ENCODE measurements at places on chromosomes 7 and 10.

DNA sequence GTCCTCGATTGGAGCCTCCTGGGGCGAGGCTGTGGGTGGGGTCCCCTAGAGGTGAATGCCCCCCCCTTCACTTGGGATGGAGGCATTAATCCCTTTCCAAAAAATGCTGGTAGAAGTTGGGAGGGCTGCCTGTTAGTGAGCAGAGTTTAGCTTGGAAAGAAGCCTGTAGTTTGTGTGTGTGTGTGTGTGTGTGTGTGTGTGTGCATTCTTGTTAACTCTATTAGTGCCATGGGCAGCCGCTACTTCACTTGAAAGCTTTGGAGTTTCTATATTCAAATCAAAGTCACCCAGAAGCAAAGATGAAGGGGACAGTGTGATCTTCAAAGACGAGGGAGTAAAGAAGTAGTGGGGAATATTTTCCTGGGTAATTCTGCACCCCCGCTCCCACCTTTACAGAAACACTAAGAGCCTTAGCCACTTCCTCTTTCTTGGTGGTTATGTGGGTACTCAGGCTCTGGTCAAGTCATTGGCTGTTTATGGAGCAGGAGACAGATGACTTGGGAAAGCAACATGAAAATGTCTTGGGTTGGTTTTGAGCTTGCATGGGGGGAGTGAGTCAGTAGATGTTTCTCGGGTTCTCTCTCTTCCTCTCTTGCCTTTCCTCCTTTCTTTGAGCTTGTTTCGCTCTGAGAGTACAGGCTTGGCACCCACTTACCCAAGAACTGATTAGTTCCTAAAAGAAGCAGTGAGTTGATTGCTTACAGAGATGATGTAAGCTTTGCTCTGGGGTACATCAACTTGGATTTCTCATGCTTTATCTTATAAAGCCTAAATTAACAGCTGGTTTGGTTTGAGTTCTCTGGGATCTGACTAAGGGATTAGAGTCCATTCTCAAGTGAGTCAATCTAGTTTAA lies 35.9 kb downstream of the TCF7L2 start:
- H3K36me3 ChIP-seq, result no peaks in the 10 kb centered on the region
- H3K27ac ChIP-seq, result no peak overlapping the region
- no peaks in the 10 kb centered on the region for H3K27me3 ChIP-seq
- no peak overlapping the region for H3K4me3 ChIP-seq

GRCh38 chr10:43479275-43479674 lies 42.4 kb downstream of the ZNF487 start:
- H3K27me3 ChIP-seq, result no peaks in the 10 kb centered on the region
- no peaks in the 10 kb centered on the region for H3K36me3 ChIP-seq
- H3K27ac ChIP-seq, result no peak overlapping the region
- DNase-seq, result no peak

DNA sequence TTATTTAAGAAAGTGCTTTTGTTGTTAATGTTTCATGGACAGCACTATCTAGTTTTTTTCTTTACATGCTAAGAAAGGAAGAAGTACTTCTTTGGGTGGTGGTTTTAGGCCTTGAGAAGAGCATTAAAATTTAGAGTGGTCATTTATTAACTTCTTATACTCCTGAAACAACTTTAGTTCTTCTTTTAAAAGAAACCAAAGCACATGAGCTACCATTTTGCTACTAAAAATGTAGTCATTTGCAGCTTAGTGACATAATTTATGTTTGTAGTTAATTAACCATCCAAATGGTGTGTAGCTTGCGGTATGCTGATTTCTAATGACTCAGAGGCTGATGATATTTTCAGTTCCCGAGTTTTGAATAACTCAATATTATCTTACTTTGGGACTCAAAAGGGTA lies 207.5 kb downstream of the BBS9 start:
- no peak overlapping the region for H3K27ac ChIP-seq
- DNase-seq, result no peak
- no peaks in the 10 kb centered on the region for H3K4me1 ChIP-seq
- no peaks in the 10 kb centered on the region for H3K36me3 ChIP-seq

DNA sequence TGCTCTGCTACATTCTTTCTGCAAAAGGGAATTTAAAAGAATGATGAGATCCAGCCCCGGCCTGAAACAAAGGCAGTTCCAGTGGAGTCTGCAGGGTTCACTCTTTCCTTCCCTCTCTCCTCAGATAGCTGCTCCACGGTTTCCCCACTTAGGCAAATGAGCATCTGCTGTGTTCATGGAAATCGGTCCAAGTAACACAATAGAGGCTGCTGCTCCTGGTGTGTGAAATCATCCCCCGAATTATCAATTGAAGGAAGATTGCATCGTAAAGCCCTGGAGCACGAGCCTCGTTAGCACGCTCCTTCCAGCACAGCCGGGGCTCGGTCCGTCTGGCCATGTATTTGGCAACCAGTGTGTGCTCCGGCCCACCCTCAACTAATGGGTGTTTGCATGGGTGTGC lies 108.3 kb upstream of the DPP6 start:
- H3K4me3 ChIP-seq, result no peak overlapping the region
- H3K27ac ChIP-seq, result no peak overlapping the region
- DNase-seq, result no peak
- no peaks in the 10 kb centered on the region for H3K4me1 ChIP-seq
- H3K27me3 ChIP-seq, result no peaks in the 10 kb centered on the region

DNA sequence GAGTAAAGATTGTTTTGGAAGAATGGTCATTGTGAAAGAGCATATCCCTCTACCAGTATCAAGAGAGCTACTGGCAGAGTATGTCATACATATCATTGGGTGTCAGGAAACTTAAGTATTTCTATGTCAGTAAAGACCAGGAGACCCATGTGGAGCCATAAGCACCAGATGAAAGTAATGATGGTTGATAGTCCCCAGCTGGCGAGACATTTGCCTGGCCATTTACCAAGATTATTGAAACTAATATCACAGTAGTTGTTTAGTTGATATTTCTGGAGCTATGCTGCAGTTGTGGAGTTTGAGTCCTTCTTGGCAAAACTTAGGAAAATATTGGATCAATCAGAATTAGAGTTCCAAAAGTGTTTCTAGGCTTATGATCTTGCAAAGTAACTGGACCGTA lies 114.8 kb downstream of the SNX10 start:
- H3K36me3 ChIP-seq, result no peaks in the 10 kb centered on the region
- no peaks in the 10 kb centered on the region for H3K4me1 ChIP-seq
- no peak for DNase-seq
- H3K27me3 ChIP-seq, result no peaks in the 10 kb centered on the region
- no peak overlapping the region for H3K27ac ChIP-seq

DNA sequence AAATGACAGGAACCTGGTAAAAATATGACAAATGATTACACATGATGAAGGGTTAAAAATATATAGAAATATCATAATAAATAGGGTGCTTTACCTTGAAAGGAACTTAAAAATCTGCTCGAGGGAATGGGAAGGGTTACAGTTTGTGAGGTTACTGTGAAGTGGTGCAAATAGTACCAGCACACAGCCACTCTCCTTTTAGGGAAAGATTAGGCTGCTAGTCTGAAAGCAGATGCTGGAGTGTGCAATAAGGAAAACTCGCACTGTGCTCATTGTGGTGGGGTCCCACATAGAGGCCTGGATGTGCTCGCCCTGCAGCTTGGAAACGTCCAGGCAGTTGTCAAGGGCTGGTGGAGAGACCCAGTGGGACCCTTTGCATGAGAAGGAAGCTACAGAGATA lies 145.9 kb upstream of the TBX20 start:
- no peak overlapping the region for H3K27ac ChIP-seq
- DNase-seq, result no peak
- no peaks in the 10 kb centered on the region for H3K27me3 ChIP-seq
- no peaks in the 10 kb centered on the region for H3K36me3 ChIP-seq

DNA sequence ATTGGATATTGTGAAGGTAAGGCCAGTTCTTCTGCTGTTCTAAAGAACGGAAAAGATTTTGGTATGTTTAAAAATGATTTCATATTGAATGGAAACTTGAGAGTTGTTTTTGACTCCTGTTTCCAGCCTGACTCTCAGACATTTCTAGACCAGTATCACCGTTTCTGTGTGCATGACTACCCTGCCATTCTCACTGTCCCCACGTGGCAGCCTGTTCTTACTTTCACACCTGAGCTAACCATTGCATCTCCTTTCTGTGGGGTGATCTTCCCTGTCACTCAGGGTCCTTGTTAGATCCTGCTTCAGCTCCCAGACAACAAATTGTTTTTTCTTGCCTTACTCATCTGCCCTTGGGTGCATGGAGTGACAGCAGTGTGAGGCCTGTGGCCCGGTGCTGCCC lies 38.9 kb downstream of the GLRX3 start:
- H3K4me1 ChIP-seq, result no peaks in the 10 kb centered on the region
- H3K4me3 ChIP-seq, result no peak overlapping the region
- H3K36me3 ChIP-seq, result peaks cover 50% of the 10 kb centered on the region
- no peaks in the 10 kb centered on the region for H3K27me3 ChIP-seq
- H3K27ac ChIP-seq, result no peak overlapping the region

DNA sequence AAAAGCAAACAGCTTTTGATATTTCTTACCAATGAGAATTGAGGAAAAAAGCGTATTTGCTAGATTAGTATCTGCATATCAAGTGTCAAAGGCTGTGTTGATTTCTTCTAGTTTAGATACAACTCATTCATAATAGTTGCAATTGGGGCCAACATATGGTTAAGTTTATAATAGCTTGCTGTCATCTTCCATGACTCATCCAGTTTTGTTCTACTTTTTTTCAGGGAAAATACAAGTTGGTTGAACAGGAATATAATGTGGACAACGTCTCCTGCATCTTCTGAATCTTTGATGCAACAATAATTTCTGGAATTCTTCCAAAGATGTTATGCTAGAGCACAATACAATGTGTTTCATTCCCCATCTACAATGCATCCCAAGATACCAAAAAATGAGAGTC lies 182.0 kb downstream of the THSD7A start:
- H3K4me1 ChIP-seq, result no peaks in the 10 kb centered on the region
- no peaks in the 10 kb centered on the region for H3K36me3 ChIP-seq
- H3K27ac ChIP-seq, result no peak overlapping the region
- no peaks in the 10 kb centered on the region for H3K27me3 ChIP-seq
- no peak overlapping the region for H3K4me3 ChIP-seq
- DNase-seq, result no peak

GRCh38 chr7:115505136-115505535 lies 525.4 kb downstream of the TFEC start:
- no peak for DNase-seq
- no peak overlapping the region for H3K27ac ChIP-seq
- no peaks in the 10 kb centered on the region for H3K36me3 ChIP-seq
- no peak overlapping the region for H3K4me3 ChIP-seq
- H3K4me1 ChIP-seq, result no peaks in the 10 kb centered on the region

GRCh38 chr7:105776986-105777910 lies 99.2 kb downstream of the ATXN7L1 start:
- no peaks in the 10 kb centered on the region for H3K4me1 ChIP-seq
- no peaks in the 10 kb centered on the region for H3K36me3 ChIP-seq
- H3K27ac ChIP-seq, result no peak overlapping the region
- no peak overlapping the region for H3K4me3 ChIP-seq

- H3K27ac ChIP-seq, result peak overlapping the region; percentile 83
- peaks cover 21% of the 10 kb centered on the region for H3K27me3 ChIP-seq
- peak; percentile 79 for DNase-seq
- peak overlapping the region; percentile 42 for H3K4me3 ChIP-seq
- H3K36me3 ChIP-seq, result no peaks in the 10 kb centered on the region
These were observed 129.4 kb downstream of the WDR11 start for GRCh38 chr10:120980279-120981255.

GRCh38 chr7:88789480-88790064 lies 6.0 kb downstream of the TEX47 start:
- H3K27me3 ChIP-seq, result no peaks in the 10 kb centered on the region
- H3K27ac ChIP-seq, result no peak overlapping the region
- H3K36me3 ChIP-seq, result no peaks in the 10 kb centered on the region

DNA sequence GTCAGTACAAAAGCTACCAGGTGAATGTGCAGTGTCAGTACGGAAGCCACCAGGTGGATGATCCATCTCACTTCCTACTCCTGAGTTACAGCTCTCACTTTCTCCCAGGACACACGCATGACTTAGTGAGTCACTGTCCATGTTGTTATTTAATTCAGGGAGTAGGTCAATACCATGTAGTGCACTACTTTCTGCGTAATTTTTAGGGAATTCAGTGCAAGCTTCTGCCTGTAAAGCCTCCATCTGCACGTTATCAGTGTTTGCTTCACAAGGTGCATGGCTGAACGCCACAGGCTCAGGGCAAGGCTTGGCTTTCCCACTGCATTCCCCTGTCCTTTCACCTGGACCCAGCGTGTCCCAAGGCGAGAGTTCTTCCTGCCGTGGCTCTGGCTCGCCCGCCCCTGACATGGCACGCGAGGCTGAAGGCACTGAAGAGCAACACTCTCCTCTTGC lies 59.5 kb downstream of the LARP4B start:
- no peak for DNase-seq
- H3K27me3 ChIP-seq, result no peaks in the 10 kb centered on the region
- H3K36me3 ChIP-seq, result peaks cover 31% of the 10 kb centered on the region
- H3K4me3 ChIP-seq, result no peak overlapping the region
- H3K4me1 ChIP-seq, result peaks cover 23% of the 10 kb centered on the region

DNA sequence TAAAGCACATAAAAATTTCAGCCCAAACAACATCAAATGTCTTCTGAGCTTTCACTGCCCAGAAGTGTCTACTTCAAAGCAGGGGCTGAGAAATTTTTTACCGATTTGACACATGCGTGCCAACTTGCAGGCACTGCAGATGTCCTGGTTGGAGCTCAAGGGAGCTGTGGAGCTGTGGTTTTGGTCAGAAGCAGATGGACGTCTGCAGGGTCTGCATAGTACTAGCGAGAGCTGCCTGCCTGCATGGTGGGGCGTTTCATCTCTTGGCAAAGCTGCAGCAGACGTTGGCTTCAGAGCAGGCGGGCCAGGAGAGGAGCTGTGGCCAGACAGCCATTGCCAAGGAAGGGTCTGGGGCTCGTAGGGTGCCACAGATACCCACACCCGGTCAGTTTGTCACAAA lies 296.7 kb downstream of the GLRX3 start:
- H3K36me3 ChIP-seq, result no peaks in the 10 kb centered on the region
- no peaks in the 10 kb centered on the region for H3K27me3 ChIP-seq
- no peak overlapping the region for H3K27ac ChIP-seq
- no peak for DNase-seq
- H3K4me3 ChIP-seq, result no peak overlapping the region
- H3K4me1 ChIP-seq, result no peaks in the 10 kb centered on the region

- peak overlapping the region; percentile 97 for H3K27ac ChIP-seq
- DNase-seq, result peak; percentile 75
- H3K4me3 ChIP-seq, result peak overlapping the region; percentile 83
- H3K36me3 ChIP-seq, result peaks cover 5% of the 10 kb centered on the region
- no peaks in the 10 kb centered on the region for H3K27me3 ChIP-seq
These were observed 3.4 kb downstream of the TNRC18 start for GRCh38 chr7:5420067-5420880.

- no peak overlapping the region for H3K27ac ChIP-seq
- H3K36me3 ChIP-seq, result no peaks in the 10 kb centered on the region
- DNase-seq, result no peak
- no peaks in the 10 kb centered on the region for H3K27me3 ChIP-seq
- H3K4me1 ChIP-seq, result no peaks in the 10 kb centered on the region
These were observed 13.5 kb upstream of the ZNRF2 start for GRCh38 chr7:30270921-30271320.
